ENCODE measurements at places on chromosomes 5 and 9. TPM values are rescaled to one million over a fixed set of nuclear protein-coding genes. Genes with fewer than 3 reads are reported as not detected.

DNA sequence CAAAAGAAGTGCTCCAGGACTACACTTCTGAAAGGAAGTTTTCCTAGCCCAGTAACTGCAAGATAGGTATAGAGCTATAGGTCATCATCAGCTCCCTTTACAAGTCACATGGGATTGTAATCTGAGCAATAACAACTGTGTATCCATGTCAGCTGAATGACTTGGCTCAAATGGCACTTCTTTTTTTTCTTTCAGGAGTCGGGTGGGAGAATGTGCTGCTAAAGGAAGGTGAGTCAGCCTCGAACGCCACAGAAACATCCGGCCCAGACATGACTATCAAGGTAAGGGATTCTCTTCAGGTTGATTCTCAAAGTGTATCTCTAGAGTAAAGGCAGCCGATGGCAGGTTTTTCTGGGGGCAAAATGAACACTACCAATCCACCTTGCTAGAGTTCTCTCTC lies 192.2 kb downstream of the C9orf152 start:
- DNase-seq = no peak

EIF4E1B gene
- not detected for total RNA-seq

DNA sequence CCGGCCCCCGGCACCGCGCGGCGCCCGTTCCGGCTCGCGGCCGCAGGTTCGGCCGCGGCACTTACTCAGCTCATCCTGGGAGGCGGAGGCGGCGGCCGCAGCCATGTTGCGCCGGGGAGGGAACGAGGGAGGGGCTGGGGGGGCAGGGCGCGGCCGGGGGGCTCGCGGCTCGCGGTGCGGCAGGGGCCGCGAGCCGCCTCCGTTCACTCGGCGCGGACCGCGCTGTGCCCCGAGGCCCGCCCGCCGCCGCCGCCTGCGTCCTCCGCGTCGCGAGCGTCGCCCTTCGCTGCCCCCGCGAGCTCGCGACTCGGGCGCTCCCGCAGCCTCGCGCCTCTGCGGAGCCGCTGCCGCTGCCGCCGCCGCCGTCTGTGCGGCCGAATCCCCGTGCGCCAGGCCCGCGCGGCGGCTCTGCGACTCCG lies 735 bp downstream of the ECPAS start:
- DNase-seq = peak; percentile 57

MARCOL gene
- total RNA-seq = not detected

TTC16 gene
- not detected for total RNA-seq
